ENCODE measurements at places on chromosomes 16 and 17.

DNA sequence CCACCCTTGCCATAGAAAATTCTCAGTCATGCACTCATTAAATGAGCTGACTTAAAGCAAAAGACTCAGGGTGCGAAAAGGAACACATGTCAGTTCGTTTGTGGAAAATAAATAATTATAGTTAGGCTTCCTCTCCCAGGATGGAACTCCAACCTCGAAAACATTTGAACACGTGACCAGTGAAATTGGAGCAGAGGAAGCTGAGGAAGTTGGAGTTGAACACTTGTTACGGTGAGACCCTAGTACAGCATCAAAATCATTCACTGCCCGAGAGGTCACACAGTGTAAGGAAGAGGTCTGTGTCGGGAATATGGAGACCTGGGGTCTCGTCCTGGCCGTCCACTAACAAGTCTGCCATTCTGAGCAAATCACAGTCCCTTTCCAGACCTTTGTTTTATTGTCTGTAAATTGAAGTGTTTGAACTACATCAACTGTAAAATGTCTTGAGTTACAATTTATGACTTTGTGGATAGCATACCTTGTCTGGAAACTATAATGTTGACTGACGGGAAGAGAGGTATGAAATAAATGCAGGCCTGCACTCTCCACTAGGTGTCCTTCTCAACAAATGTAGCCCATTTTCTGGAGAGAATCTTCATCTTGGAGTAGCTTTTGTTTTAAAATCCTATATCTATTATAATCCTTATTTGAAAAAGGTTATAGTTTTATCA is 7.7 kb downstream of the PSMD7 start:
- DNase-seq = no peak

DNA sequence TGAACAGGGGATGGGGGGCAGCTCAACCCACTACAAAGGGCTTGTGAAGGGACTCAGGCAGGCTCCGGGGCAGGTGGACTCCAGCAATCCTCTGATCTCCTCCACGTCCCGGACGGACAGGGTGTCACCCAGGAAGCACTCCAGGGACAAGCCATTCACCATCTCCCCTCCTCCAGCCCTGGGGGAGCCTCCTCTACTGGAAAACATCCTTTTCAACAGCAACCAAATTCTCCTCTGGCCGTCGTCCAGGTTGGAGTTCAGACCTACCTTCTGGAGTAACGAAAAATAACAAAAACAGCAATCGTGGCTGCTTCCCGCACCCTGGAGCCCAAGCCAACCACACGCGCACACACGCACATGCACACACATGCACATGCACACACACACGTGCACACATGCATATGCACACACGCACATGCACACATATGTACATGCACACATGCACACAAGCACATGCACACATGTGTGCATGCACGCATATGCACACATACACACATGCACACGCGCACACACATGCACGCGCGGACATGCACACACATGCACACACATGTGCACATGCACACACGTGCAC is 8.9 kb upstream of the RBFOX3 start:
- no peak for DNase-seq

GRCh38 chr17:67980456-67980855 is 15.8 kb downstream of the C17orf58 start:
- no peak for DNase-seq

GRCh38 chr17:13931800-13932460 is 137.4 kb upstream of the COX10 start:
- DNase-seq = no peak

DNA sequence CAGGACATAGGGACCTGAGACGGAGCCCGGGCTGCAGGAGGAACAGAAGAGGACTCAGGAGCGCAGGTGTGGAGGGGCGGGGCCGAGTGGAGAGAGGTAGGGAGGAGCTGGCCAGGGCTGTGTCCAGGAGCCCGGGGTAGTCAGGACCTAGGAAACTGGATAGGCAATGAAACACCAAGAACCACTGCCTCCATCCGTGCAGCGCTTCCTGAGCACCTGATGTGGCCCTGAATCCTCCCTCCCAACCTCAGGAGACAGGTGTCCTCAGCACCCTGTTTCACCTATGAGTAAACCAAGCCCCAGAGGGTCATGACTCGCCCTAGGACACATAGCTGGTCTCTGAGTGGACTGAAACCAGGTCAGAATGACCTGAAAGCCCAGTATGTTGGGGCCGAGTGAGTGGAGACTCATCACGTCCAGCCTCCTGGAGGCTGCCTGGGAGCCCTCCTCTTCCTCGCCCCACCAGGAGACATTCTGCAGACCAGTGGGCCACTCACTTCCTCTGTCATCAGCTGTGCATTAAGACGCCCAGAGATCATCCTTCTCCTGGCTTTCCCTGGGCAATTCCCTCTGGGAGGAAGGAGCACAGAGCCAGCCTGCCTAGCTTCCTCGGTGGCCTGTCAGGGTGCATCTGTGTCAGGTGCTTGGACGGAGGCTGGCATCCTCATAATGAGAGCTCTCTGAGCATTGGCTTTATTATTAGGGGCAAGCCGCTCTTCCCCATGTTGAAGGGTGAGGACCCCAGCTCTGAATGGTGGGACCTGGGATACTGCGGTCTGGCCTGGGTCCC is 72.8 kb downstream of the SCNN1B start:
- DNase-seq = no peak

GRCh38 chr16:35480988-35481387 is 2021.6 kb downstream of the TP53TG3F start:
- no peak for DNase-seq

DNA sequence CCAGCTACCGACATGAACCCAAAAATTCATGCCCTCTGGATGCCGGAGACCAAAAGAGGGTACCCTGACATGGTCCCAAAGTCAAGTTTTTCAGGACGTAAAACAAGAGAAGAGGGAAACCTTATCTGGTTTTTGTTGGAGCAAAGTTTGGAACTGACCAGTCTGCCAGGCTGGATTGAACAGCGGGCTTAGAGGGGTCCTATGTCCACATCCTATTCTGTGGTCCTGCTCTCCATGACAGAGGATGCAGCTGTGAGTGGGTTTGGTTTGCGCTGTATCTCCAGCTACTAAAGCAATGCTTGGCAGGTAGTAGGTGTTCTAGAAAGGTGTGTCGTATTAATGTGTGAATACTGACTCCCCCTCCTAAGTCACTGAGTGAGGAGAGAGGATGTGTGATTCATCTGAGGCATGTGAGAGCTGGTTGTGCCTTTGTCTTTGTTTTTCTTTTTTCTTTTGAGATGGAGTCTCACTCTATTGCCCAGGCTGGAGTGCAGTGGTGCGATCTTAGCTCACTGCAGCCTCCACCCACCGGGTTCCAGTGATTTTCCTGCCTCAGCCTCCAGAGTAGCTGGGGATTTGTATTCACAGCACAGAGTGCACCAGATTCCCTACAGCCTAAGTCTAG is 31.0 kb downstream of the PMM2 start:
- DNase-seq = no peak

DNA sequence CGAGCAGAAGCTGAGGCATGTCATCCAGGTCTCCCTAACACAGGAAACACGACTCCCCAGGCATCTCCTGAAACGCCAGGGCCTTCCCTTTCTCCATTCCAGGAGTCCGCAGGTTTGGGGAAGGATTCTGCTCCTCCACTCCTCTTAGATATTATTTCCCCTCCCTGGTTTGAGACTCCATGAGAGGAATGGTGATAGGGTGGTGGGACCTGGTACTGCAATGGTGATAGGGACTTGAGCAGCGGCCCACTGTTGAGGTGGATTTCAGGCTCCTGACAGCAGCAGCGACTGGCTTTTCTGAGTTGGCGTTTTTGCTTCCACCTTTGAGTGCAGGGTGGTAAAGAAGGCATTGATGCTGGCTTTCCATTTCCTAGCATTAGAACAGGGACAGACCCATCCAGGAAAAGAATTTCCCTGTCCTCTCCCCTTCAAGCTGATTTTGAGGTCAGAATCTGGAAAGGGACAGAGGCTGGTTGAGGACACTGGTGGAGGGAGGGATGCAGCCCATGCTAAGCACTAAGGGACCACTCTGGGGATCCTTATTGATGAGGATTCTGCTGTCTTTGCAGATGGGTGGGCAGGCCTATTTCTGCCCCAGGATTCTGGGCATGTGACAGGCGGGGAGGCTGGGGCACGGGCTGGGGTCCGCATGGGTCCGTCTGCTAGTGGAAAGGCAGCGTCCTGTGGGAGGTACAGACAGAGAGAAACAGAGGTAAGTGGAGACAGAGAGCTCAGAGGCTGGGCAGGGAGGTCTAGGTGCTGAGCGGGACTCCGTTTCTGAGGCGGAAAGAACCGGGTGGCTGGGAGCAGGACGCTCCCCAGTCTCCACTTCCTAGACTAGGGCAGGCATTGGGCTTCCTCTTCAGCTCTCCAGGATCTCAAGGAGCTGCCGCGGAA is 1.3 kb upstream of the TBX4 start:
- DNase-seq = no peak

GRCh38 chr17:72970246-72970645 is 122.2 kb downstream of the SLC39A11 start:
- DNase-seq = no peak

- no peak for DNase-seq
These were observed 16.4 kb downstream of the CDYL2 start for GRCh38 chr16:80788027-80788426.

DNA sequence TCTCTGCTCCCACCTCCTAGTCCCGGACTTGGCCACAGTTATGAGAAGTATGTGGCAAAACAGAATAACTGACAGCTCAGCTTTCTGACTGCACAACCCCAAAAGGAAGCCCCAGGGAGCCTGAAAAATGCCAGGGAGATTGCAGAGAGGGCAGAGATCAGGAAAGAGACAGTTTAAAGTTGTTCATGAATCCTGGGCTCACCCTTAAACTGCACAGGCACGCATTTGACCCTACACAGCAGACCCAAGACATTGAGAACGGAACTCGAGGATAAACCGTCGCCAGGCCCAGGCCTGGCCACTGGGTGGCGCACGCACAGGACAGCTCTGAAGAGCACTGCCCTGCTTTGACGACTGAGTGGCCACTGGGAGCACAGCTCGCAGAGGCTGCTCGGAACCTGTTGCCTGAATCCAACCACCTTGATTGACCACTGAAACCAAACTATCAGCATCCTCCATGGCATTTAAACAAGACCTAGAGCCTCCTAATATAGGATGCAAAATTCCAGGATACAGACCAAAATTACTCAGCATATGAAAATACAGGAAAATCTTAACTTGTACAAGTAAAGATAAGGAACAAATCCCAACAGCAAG is 114.0 kb downstream of the C16orf95 start:
- no peak for DNase-seq

GRCh38 chr16:1691956-1692355 is 13.9 kb downstream of the JPT2 start:
- no peak for DNase-seq

DNA sequence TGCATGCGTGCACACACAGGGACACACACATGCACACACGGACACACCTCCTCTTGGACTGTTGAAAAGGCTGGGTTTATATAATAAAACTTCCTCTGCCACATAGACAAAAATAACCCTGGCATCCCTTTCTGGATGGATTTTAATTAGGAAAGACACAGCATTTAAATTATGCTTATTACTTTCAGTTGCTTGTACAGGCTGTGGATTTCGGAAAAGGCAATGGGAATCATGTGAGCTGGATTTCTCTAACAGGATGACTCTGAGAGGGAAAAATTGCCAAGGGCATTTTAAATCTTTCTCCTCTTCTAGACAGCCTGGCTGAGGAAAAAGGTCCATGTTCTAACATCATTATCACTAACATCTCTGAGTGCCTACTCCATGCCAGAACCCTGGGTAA is 75.9 kb downstream of the HLF start:
- no peak for DNase-seq

DNA sequence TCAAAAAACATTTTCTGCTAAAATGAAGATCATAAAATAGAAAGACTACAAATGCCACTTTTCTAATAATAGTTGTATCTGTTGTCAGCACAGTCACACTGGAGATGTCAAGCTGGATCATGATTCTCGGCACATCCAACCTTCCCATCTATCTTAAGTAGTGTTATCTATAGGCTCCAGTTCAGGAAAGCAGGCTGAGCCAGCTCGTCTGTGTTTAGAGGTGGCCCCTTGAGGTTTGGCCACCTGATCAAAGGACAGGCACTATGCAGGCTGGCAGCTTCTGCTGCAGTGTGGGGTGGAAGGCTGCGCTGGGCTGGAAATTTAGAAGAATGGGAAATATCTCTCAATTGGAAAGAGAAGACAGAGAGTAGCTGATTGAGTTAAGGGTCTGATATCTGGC is 32.4 kb downstream of the SMYD4 start:
- no peak for DNase-seq

DNA sequence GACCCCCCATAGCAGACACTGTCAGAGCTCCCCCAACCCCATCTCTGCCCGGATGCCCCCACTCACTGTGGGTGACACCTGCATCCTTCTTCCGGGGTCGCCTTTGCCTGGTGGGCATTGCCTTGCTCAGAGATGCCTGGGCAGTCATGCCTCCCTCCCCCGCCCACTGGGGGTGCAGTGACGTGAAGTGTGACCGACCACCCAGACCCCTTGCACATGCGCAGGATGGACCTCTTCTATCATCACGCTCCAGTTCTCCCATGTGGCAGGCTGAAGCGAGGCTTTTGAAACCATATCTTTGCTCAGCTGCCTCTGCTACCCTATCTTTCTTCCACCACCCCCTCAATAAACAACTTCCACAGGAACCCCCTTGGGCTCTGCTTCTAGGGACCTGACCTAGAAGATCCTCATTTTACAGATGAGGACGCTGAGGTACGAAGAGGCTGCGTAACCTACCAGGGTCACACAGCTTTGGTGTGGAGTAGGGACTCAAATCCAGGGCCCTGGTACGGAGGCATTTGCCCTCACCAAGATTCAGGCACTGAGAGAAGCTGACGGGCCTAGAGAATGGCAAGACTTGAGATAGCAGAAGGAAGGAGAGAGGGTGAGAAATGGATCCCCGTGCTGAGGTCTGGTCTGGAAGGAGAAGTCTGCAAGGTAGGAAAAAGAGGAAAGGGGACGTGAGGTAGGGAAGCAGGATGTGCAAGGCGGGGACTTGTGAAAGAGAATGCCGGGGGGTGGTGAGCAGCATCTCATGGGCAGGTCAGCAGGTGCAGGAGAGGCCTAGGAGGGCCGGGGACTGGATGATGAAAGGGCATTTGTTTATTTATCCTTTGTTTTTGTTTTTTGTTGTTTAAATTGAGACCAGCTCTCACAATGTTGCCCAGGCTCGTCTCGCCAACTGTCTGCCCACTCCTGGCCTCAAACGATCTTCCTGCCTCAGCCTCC is 14.4 kb downstream of the NLRC5 start:
- no peak for DNase-seq
